A549 treated with dexamethasone at 1 μM for 4 hours (cell line): ENCODE measurements at places on chromosomes 5 and 9. TPM values are rescaled to one million over a fixed set of nuclear protein-coding genes. Genes with fewer than 3 reads are reported as not detected.

The CNTLN gene
- total RNA-seq = 4.8 to 6.1 TPM (median 5.7 TPM) in 5 replicates

The PSD2 gene
- total RNA-seq = 0.02 to 0.05 TPM (median 0.02 TPM) in 4 of 5 replicates, not detected in the other

The CTNND2 gene
- total RNA-seq = 0.04 to 0.27 TPM (median 0.05 TPM) in 3 of 5 replicates, not detected in the others

The SLF1 gene
- total RNA-seq = 8.4 to 11.6 TPM (median 10.7 TPM) in 5 replicates

The CBY3 gene
- not detected in 5 replicates for total RNA-seq

The C5orf63 gene
- 3.0 to 5.9 TPM (median 3.7 TPM) in 5 replicates for total RNA-seq

The CLIC3 gene
- total RNA-seq = 3.3 to 6.7 TPM (median 5.0 TPM) in 5 replicates

The CDC20B gene
- total RNA-seq = 0.06 to 0.09 TPM (median 0.08 TPM) in 5 replicates

The WNT8A gene
- not detected in 5 replicates for total RNA-seq

The PWWP2A gene
- 8.8 to 11.0 TPM (median 10.1 TPM) in 5 replicates for total RNA-seq

The IGFBPL1 gene
- 1.7 to 3.1 TPM (median 2.5 TPM) in 5 replicates for total RNA-seq

The MSX2 gene
- total RNA-seq = 3.2 to 3.6 TPM (median 3.6 TPM) in 5 replicates

The ADAMTS2 gene
- 0.08 to 0.28 TPM (median 0.09 TPM) in 5 replicates for total RNA-seq

The FGFR4 gene
- 15.0 to 23.3 TPM (median 22.0 TPM) in 5 replicates for total RNA-seq

The PLCXD3 gene
- total RNA-seq = 0.09 to 0.22 TPM (median 0.20 TPM) in 5 replicates

The CAVIN4 gene
- 0.26 to 0.47 TPM (median 0.39 TPM) in 5 replicates for total RNA-seq

The INSL6 gene
- not detected in 5 replicates for total RNA-seq

The LCN10 gene
- 0.04 TPM in 1 of 5 replicates, not detected in the others for total RNA-seq

The TSSK1B gene
- total RNA-seq = not detected in 5 replicates

The PCDHGC3 gene
- total RNA-seq = 6.1 to 7.2 TPM (median 6.6 TPM) in 5 replicates
